ENCODE measurements at places on chromosomes 11 and 22.

GRCh38 chr11:94424662-94425061 lies 23.4 kb upstream of the GPR83 start:
- no peak for DNase-seq

GRCh38 chr11:65412271-65413076 lies 10.1 kb upstream of the NEAT1 start:
- no peak for DNase-seq

- no peak for DNase-seq
Observed at GRCh38 chr11:93608364-93608763, 53.1 kb upstream of the CEP295 start.

DNA sequence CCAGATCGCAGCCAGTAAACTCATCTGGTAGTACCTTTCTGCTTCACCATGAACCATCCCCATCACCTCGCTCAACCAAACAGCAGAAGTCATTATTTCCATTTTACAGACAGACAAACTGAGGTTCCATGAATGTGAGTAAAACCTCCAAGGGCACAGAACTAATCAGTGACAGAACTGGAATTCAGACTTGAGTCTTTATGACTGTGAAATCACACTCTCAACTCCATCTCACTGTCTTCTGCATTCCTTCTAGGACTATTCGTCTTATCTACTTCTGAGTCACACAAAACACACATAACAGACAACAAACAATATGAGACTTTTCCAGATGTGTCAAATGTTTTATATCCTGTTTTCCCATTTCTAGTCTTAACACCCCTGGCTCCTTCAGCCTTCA lies 9.3 kb upstream of the NUP50 start:
- no peak for DNase-seq

DNA sequence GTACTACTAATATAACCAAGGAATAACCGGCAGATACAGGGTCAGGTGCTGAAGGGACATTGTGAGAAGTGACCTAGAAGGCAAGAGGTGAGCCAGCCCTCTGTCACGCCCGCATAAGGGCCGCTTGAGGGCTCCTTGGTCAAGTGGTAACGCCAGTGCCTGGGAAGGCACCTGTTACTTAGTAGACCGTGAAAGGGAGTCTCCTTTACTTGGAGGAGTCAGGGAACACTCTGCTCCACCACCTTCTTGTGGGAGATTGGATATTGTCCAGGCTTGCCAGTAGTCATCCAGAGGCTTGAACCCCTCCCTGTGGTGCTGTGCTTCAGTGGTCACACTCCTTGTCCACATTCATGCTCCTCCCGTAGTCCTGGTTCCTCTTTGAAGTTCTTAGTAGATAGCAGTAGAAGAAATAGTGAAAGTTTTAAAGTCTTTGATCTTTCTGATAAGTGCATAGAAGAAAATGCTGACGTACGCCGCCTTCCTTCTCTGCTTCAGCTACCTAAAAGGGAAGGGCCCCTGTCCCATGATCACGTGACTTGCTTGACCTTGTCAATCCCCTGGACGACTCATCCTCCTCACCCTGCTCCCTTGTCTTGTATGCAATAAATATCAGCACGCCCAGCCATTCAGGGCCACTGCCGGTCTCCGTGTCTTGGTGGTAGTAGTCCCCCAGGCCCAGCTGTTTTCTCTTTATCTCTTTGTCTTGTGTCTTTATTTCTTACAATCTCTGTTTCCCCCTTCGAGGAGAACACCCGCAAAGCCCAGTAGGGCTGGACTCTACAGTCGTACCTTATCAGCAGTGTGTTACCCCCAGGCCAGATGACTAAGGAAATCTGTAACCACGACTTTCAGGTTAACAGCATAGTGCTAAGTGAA lies 6.1 kb downstream of the NUP50 start:
- no peak for DNase-seq

GRCh38 chr11:73997120-73997770 lies 11.6 kb downstream of the UCP3 start:
- DNase-seq = no peak

GRCh38 chr11:33515347-33515746 lies 185.3 kb downstream of the C11orf91 start:
- DNase-seq = no peak

DNA sequence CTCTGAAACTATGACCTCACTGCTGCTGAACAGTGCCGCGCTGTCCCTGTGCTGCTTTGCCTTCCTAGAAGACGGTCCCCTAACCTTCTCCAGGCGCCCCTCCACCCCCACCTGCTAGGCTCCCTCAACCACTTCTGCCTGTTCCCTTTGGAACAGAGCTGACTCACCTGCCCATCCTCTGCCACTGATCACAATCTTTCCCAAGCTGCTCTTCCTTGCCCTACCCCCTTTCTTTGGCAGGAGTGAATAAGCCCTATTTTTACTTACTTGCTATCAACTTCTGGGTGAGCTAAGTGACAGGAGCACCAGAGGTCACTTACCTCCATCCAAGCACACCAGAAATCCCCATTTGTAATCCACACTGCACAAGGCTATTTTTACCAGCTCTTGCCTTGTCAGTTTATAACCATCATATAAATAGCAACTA lies 116.0 kb upstream of the BID start:
- DNase-seq = no peak

GRCh38 chr22:35357883-35358621 lies 22.8 kb upstream of the HMOX1 start:
- DNase-seq = no peak

- DNase-seq = no peak
Observed at GRCh38 chr11:35414776-35415175, 4.6 kb downstream of the SLC1A2 start.

- DNase-seq = no peak
Observed at GRCh38 chr22:46490538-46490937, 46.9 kb downstream of the CELSR1 start.

DNA sequence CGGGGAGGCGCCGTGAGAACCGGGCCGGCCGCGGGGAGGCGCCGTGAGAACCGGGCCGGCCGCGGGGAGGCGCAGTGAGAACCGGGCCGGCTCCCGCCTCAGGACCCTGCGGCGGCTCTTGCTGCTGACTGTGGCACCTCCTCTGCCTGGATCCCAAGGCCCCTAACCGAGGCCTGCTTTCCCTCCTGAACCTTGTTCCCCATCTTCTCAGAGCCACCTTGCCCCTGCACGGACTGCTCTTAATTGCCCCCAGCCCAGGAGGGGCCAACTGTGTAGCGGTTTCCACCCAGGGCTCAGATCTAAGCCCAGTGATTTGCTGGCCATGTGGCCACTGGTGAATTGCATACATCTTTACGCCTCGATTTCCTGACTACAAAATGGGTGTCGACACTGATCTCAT lies 112.2 kb upstream of the B3GAT1 start:
- DNase-seq = no peak

- no peak for DNase-seq
Observed at GRCh38 chr11:94641167-94641761, 74.1 kb downstream of the PIWIL4 start.

DNA sequence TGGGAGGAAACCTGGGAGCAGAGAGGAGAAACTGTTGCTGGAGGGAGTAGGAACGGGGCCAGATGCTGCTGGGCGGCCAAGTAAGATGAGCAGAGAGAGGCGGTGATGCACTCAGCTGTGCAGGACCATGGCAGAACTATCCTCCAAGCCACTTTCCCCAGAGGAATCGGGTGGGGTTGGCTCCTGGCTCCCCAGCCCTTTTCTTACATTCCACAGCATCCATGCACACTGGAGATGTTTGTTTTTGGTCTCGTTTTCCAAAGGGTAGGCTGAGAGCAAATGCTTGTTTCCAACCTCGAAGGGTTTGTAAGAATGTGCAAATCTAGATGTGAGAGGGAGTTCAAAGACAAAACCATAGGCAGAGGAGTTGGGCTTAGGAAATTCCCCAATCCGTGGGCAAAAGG lies 73.2 kb downstream of the DBX1 start:
- DNase-seq = no peak

GRCh38 chr11:3969613-3970012 lies 114.1 kb downstream of the STIM1 start:
- no peak for DNase-seq

GRCh38 chr22:40040927-40041326 lies 46.2 kb downstream of the FAM83F start:
- no peak for DNase-seq

DNA sequence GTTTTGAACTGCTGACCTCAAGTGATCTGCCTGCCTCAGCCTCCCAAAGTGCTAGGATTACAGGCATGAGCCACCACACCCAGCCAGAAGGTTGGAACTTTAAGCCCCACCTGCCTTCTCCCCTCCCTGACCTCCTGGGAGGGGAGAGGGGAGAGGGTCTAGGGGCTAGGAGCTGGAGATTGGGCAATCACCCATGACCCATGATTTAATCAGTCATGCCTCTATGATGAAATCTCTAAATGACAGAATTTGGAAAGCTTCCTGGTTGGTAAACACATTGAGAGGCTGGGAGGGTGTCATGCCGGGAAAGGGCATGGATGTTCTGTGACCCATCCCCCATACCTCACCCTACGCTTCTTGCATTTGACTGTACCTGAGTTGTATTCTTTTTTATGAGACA lies 17.1 kb upstream of the TFIP11 start:
- no peak for DNase-seq

GRCh38 chr11:64385945-64386704 lies 27.2 kb downstream of the RPS6KA4 start:
- no peak for DNase-seq

GRCh38 chr11:57751676-57752253 lies at the start of gene BTBD18:
BTBD18 (minus strand) TSS chr11:57751819; CDS start chr11:57751188, 631 bp downstream.
- peak; percentile 81 for DNase-seq

DNA sequence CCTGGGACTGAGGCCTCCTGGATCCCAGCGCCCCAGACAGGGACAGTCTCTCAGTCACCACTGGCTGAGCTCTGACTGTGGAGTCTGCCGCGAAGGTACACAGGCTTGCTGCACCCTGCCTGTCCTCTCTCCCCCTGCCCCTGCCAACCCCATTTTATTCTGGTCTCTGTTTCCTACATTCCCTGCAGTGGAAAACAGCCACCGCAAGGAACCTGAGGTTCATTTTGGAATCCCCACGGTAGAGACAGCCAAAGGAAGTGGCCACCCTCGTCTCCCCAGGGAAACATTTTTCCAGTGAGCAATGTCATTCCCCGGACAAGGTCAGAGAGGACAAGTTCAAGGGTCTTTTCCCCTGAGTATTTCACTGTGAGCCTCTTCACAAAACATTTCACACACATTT lies 56.6 kb downstream of the FBXO7 start:
- DNase-seq = peak; percentile 20

GRCh38 chr11:124896821-124897391 lies 759 bp downstream of the ROBO4 start:
- DNase-seq = no peak

DNA sequence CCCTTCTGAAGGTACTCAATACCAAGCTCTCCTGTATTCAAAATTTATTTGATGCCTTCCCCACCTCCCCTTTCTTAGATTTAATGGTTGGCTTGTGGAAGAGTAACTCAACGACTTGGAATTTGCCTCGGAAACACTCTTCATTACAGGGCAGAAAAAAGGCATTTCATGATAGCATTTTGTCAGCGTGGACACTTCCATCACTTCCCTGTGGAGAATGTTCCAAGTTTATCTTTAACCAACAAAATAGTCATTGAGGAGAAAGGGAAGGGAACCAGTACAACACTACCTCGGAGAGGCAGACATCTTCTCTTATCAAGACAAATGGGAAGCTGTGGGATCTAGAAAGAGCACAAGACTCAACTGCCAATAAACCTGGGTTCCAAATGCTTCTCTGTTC lies 177.2 kb upstream of the MTMR2 start:
- DNase-seq = no peak

GRCh38 chr11:121661880-121662486 lies 209.2 kb upstream of the SORL1-AS1 start:
- no peak for DNase-seq

DNA sequence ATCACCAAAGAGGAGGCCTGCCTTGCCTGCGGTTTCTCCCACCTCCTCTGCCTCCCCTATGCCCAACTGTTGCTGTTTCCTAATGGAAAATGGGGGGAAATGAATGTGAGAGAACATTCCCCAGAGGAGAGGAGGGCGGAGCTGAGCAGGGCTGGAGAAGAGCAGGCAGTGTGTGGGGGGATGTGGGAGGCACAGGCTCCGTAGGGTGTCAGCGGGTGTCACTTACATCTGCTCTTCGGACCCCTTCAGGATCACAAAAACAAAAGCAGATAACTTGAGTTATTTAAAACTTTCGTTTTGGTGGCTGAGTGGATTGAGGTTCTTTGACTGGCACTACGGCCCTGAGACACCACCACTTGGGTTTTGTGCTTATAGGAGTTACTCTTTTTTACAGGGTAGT lies 93.8 kb downstream of the CEP164 start:
- DNase-seq = no peak

GRCh38 chr11:101296896-101297295 lies 167.3 kb upstream of the PGR start:
- no peak for DNase-seq

- DNase-seq = no peak
Observed at GRCh38 chr11:9799886-9800285, 136.0 kb downstream of the SWAP70 start.

GRCh38 chr11:115993590-115993989 lies 489.4 kb upstream of the CADM1 start:
- DNase-seq = no peak

DNA sequence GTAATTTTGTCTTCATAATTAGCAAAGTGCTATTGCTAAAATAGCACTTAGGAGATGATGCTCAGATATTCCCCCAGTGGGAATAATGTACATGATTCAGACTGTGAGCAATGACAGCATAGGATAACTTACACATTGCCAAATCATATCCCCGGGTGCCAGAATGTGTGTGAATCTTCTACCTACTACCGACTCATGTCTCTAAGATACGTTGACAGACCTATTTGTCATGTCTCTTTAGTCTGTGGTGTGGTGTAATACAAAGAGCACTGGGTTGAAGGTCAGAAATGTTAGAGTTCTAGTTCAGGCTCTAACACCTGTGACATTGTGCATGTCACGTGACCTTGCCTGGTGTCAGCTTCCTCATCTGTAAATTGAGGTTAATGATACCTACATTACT lies 31.0 kb upstream of the PICALM start:
- DNase-seq = no peak

DNA sequence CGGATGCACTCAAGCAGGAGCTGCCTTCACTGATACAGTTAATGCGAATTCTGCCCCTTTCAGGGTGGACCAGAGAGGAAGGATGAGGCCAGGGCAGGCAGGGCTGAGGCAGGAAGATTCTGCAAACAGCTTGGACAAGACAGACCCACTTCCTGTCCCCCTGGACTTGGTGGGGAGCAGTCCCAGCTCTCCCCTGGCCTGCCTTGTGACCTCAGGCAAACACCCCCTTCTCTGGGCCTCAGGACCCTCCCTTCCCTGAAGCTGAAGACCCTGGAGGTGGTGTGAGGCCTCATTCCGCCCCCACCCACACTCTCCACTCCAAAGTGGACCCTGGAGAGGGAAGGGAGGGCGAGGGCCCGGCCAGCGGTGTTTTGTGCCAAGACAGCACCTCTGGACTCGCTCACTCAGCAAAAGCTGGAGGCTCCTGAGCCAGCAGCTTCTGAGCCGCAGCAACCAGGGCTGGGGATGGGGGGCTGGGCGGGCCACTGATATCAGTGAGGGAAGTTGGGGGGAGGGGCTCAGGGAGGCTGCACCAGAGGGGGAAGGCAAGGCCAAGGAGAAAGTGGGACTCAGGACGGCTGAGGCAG lies 8.5 kb downstream of the RAB3IL1 start:
- no peak for DNase-seq

- DNase-seq = no peak
Observed at GRCh38 chr11:8089791-8090510, 8.9 kb downstream of the TUB start.

Measured in stomach (tissue), 19 donors.